ELR (cell line): ENCODE measurements at places on chromosomes 2 and 18.

DNA sequence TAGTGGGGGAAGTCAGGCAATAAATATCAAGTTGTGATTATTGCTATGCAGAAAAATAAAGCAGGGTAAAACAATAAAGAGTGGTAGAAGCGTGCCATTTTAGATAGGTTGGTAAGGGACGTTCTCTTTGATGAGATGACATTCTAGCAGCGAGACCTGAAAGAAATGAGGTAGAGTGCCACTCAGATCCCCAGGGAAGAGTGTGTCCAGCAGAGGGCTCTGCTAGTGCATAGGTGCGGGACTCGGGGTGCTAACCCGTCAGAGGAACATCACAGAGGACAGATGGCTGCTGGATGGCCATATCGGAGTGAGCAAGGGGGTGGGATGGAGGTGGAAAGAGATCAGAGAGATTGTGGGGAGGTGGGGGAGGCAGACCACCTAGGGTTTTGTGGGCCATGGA lies 16.3 kb upstream of the GTF2A1L start:
- peak; percentile 35 for DNase-seq

DNA sequence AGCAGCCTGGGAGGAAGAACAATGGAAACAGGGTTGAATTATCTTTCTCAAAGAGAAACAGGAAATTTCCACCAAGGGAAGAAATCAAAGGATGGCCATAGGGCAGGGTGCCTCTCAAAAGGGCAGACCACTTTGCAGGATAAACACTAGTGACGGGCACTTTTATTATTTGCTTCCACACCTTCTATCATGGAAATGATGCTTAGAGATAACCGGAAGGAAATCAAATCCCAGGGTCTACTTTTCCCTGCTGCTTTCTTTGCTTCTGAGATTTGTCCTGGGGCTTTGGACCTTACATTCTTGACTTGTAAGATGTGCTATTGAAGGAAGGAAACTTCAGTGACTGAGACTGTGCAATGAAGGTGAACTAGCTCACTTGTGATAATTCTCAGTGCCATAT lies 1.1 kb upstream of the SCN9A start:
- DNase-seq: no peak

GRCh38 chr2:205571360-205571959 lies 110.8 kb upstream of the NRP2 start:
- no peak for DNase-seq

GRCh38 chr2:216695401-216695821 lies at the start of gene IGFBP5:
IGFBP5 (minus strand) TSS chr2:216695549; CDS start chr2:216694775, 774 bp downstream.
- peak; percentile 22 for DNase-seq

DNA sequence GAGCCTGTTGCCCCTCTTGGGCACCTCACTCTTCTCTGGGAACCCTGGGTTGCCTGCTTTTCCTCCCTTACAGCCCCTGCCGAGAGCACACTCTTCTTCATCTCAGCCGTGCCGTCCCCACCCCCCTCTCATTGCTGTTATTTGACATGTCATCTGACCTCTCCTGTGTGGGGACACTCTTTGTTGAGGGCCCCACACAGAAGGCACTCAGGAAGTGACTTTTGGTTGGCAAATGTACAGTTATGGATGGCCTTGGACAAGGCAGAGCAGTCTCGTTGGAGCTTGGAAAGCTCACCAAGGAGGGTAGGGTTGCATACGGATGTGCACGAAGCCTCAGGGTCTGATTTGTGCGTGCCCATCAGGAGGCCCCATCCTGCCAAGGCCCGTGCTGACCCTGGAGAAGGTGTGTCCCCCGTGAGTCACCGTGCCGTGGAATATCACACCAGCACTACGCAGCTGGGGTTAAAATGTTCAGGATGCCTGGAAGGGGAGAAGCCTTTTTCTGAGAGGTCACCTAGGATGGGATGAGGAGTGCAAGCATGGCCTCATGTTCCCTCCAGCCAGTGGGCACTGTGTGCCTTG lies 93.9 kb downstream of the CTIF start:
- DNase-seq: no peak
